ENCODE measurements at places on chromosomes 6 and 20.

DNA sequence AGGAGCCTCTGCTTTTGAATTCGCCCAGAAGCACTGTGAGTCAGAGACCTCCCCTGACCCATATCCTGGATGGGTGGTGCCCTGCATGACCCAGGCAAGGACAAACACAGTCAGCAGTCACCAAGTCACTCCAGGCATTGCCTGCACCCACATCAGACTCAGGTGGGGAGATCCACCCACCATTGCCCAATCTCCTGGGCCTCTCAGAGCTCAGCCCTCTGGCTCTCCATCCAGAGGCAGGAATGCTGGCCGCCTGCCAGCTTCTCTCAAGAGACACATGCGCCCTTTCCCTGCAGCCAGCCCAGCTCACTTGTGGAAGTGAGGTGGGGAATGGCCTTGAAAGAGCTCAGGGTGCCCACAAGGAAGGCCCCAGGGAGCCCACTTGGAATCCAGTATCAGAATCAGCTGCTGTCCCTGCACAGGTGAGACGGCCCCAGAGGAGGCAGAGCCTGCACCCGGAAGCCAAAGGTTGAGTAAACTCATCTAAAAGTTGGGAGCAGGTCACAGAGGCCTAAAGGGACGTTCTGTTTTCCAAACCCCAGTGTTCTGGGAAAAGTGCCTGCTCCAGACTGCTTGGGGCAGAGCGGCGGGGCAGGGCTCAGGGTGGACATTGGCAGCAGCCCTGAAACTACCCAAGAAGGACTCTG, 129.8 kb downstream of the PREX1 start:
- DNase-seq: no peak

- DNase-seq: no peak
Observed at GRCh38 chr6:30100585-30101443, 12.1 kb downstream of the TRIM31 start.

- DNase-seq: no peak
Observed at GRCh38 chr20:63742381-63743024, 2.9 kb downstream of the SLC2A4RG start.

GRCh38 chr20:64224351-64225170, 31.0 kb upstream of the PCMTD2 start:
- no peak for DNase-seq

- DNase-seq: no peak
Observed at GRCh38 chr6:156848533-156848932, 71.4 kb downstream of the ARID1B start.

GRCh38 chr6:7150381-7151064, 42.8 kb downstream of the RREB1 start:
- no peak for DNase-seq

DNA sequence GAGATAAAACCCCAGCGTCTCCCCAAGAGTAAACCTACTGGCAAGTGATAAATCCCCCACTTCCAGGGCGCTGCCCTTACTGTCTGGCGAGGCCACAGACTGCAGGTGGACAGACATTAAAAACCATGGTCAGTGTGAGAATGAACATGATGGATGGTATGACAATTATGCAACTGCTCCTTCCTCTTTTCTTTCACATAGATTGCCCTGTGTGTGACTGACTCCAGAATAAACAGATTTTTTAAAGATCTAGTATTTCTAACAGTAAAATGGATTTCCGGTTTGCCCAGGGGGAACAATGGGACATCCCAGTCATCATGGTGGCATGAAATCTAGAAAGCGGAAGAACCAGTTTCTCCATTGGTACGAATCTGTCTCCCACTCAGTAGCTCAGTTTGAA, 153.7 kb downstream of the FOXC1 start:
- DNase-seq: no peak

GRCh38 chr20:18066421-18067333, 9.0 kb upstream of the OVOL2 start:
- no peak for DNase-seq

- DNase-seq: no peak
Observed at GRCh38 chr6:2460216-2460745, 214.9 kb upstream of the GMDS start.

- no peak for DNase-seq
Observed at GRCh38 chr6:142353690-142354089, 51.9 kb downstream of the ADGRG6 start.

DNA sequence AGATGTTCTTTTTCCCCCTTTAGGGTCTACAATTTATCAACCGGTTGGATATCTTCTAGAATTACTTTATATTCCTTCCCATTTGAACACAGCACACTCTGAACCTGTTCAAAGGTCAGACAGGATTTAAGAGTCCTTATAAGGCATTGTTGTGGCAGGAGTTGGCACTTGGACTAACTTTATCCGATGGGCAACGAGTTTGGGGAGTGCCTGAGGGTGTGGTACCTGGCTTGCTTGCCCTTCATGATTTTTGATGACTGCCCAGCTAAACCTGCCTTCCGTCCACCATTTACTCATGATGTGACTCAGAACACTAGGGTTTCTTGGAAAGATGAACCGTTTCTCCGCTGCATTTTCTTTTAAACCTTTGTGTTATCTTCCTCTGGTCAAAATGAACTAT, 285.2 kb downstream of the FOXC1 start:
- no peak for DNase-seq

DNA sequence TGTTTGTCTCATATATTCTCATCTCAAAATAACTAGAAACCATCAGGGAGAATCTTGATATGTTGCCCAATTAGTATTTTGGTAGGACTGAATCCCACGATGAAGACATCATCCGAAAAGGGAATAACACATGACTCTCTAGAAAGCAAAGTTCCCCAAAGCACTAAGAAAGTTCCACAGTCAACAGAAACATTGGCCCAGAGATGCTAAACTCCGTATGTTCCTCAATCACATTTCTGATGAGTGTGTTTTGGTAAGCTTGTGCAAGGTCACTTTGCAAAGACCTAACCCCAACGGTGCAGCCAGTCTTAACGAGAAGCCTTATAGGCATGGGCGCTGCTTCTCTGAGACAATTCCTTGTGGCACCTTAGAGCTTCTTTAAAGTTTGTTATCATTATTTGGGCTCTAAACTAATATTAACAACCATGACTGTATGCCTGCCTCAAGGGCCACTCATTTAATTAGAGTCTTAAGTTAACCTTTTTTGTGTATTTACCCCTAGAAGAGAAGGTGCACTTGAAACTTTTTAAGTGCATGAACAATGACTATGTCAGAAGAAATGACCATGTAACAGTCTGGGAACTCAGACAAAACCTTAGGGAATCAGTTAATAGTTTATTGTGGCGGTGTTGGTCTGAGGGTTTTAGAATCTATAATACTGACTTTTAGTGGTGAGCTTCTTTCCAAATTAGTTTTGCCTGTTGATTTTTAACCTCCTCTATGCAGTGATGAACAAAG, 202.0 kb upstream of the RAB32 start:
- no peak for DNase-seq
